ENCODE measurements at places on chromosomes 6 and 20.
A peak's percentile ranks its signal among the peaks of the same experiment; 100 is the strongest.

DNA sequence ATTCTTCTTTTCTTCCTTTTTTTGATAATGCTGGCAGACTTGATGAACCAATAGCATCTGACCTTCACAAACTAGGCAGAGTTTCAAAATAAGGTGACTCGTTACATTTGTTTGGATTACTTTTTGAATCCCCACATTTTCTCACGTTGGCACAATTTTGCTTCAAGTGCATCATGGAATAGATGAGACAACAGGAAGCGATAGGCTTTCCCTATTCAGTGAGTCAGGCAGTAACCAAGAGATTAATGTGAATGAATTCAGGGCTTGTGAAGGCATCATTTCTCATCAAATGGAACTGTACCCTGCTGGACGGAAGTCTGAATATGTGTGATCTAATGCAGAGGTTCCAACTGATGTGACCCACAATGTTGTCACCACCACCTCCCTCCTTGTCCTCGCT lies 10.7 kb downstream of the RFPL4B start:
- DNase-seq: no peak

DNA sequence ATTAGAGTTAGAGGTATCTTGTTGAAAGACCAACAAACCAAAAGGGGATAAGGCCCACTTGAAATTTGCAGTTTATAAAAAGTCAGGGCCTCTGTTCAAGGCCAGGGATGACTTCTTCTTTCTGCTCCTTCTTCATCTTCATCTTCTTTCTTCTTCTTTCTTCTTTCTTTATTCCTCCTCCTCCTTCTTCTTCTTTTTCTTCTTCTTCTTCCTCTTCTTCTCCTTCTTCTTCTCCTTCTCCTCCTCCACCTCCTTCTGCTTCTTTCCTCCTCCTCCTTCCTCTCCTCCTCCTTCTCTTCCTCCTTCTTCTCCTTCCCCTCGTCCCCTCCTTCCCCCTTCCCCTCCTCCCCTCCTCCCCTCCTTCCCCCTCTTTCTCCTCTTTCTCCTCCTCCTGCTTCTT lies 18.4 kb upstream of the ZNF292 start:
- DNase-seq: no peak

DNA sequence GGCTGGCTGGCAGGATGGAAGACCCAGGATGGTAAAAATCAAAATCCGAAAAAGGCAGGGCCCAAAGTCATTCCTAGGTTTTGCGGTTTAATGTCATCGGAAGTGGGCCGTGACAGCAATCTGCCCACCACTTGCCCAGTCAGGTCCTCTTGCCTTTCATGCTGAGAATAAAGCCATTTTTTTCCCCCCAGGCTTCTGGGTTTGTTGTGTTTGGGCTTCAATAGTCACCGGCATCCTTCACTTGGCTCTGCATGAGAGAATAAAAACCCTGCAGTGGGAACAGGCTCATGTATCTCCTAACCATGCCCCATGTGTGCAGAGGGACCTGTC lies 56.1 kb downstream of the MEP1A start:
- peak; percentile 65 for DNase-seq

DNA sequence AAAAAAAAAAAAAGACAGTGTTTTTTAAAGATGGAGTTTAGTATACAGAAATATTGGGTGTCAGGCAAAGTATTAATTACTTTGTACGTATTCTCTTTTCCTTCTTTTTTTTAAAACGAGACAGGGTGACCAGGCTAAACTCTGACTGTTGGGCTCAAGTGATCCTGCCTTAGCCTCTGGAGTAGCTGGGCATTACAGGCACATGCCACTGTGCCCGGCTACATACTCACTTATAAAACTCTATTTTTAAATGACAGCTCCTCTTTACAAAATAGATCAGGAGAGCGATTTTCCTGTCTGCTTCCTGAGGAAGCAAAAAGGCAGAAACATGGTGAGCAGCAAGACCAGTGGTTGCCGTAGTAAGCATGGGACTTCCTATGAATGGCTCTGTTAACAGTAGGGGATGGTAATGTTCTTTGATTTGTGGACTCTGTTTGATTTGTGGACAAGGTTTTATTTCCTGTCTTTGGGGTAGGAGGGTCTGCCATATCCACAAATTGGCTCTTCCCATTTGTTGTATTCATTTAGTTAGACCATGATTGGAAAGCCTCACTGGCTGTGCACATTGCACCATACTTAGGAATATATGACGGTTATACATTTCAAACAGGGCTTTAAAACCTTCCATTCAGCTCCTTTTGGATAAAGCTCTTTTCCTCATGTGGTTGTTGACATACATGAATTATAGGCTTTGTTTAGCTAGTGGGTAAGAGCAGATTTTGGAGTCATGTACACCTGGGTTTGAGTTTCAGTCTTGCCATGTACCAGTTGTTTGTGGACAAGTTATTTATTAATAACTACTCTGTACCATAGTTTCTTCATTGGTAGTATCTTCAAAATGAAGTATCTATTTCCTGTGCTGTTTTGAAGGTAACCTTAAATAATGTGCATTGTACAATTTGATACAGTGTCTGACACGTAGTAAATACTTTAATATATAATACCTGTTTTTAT lies 45.1 kb downstream of the PTPRA start:
- DNase-seq: no peak

DNA sequence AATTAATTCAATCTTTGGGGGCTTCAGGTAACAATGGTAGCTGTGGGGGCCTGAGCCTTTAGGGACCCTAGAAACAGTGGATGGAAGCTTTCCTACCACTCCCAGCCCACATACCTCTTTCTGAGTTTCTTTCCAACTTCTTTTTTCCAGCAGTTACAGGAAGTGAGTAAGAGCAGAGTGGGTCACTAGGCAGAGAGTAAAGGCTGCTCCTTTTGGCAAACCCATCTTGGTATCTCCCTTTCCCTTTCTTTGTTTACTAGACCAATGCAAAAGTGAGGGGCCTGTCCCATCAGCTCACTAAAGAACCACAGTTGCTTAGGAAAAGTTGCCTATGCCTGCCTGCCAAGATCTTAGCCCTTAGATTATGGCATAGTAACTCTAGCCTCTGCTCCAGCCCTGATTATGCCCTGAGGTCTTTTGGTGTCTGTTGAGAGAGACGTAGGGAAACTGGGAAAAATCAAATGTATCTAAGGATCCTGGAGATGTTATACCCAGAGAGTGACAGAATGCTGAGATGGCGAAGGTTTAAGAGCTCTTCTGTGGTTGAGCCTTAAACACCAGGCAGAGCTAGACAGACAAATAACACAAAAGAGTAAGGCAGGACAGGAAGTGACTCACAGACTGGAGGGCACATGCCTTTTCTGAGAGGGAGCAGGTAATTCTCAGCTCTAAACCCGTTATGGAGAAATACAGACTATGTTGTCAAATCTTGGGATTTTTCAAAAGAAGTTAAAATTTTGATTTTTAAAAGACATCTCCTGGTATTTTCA lies 31.3 kb downstream of the TRMT6 start:
- DNase-seq: peak; percentile 83

GRCh38 chr6:56148488-56149186 lies 98.7 kb downstream of the COL21A1 start:
- DNase-seq: peak; percentile 35

DNA sequence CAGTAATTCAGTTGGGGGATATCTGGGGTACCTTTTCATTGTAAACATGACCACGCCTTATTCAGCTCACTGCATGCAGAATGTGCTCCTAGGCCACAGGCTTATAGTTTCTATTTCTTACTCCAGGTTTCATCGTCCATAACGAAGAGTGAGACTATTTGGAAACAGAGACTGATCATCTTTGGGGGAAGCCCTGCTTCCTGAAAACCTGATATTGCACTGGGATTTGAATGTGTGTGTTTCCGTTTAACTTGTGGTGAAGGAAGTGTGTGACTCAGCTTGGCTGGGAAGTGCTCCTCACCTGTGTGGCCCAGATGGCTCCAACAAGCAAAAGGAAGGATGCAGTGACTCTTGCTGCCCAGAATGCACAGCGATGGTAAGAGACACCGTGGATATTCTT lies 19.6 kb upstream of the LTV1 start:
- DNase-seq: peak; percentile 26

- no peak for DNase-seq
These were observed 32.7 kb downstream of the ROS1 start for GRCh38 chr6:117393045-117393444.

DNA sequence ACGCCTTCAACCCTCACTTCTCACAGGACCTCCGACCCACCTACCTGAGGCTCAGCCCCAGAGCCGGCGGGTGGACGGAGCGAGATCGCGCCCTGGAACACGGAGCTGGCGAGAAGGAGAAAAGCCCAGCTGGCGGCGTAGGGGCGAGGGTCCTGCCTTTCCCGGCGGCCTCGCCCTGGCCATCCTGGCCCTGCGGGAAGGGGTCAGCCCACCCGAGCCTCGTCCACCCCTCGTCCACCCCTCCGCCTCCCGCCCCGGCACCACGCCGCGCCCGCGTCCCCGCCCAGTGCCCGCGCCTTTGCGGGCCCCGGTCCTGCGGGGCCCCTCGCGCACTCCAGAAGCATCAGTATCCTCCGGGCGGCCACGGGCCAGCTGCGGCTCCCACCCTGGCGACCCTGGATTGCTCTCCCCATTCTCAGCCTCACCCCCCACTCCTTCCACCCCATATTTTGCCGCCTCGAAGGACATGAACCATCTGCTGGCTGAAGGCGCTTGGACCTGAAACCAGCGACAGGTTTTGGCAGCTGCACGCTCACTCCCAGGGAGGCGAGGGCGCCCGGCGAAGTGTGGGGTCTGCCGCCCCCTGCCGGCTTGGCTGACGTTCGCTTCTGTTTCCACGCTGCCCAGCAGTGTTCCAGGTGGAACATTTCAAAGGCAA lies 65.1 kb downstream of the PLG start:
- DNase-seq: peak; percentile 85

GRCh38 chr20:37567671-37568588 lies 40.3 kb upstream of the BLCAP start:
- DNase-seq: peak; percentile 12

DNA sequence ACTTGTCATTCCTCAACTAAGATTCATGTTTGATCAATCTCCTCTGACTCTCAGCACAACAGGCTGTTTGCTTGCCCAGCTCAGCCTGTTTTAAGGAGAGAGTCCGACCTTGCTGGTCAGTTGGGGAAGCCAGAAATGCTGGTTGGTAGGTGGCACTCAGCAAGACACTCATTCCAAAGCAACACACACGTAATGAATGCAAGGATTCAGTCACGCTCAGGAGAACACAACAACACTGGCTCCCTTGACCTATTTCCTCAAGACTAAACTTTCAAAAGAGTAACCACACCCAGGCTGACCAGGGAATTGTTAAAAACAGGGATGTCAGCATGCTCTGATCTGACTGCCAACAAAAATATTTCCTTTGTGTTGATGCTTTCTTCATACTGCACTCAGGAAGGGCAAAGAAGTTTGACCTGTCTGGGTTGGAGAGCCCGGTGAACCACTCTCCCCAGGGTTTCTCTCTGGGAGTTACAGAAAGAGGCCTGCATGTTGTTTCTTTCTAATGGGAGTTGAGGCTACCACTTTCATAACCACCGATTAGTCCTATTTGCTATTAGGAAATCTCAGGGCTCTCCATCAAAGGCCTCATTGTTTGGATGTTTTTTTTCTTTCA lies 25.6 kb upstream of the PREP start:
- peak; percentile 47 for DNase-seq

- no peak for DNase-seq
These were observed 51.9 kb downstream of the BTBD9 start for GRCh38 chr6:38587766-38588362.

GRCh38 chr6:38703949-38704590 lies 1.1 kb upstream of the GLO1 start:
- DNase-seq: no peak

GRCh38 chr20:43853174-43853803 lies 61.4 kb upstream of the TOX2 start:
- DNase-seq: no peak

DNA sequence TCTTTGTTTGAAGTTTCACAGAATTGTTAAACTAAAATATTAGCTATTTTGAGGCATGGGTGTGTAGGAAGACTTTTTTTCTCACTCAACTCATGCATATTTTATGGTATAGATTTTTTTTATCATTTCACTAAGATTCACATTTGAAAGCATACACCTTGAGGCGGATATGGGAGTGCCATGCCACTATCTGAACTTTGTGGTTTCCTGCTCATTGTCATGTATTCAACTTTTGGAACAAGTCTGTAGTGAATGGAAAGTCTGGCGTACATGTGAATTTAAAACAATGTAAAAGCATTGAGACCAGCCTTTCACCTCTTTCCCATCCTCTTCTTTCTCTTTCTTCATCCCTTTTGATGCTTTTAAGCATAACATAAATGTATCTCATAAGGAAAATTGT lies 147.9 kb downstream of the TPBG start:
- DNase-seq: no peak

GRCh38 chr6:3382326-3383279 lies 74.2 kb downstream of the SLC22A23 start:
- DNase-seq: peak; percentile 78

DNA sequence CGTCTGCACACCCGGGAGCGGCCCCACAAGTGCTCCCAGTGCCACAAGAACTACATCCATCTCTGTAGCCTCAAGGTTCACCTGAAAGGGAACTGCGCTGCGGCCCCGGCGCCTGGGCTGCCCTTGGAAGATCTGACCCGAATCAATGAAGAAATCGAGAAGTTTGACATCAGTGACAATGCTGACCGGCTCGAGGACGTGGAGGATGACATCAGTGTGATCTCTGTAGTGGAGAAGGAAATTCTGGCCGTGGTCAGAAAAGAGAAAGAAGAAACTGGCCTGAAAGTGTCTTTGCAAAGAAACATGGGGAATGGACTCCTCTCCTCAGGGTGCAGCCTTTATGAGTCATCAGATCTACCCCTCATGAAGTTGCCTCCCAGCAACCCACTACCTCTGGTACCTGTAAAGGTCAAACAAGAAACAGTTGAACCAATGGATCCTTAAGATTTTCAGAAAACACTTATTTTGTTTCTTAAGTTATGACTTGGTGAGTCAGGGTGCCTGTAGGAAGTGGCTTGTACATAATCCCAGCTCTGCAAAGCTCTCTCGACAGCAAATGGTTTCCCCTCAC lies 21.0 kb downstream of the PRDM1 start:
- DNase-seq: no peak

DNA sequence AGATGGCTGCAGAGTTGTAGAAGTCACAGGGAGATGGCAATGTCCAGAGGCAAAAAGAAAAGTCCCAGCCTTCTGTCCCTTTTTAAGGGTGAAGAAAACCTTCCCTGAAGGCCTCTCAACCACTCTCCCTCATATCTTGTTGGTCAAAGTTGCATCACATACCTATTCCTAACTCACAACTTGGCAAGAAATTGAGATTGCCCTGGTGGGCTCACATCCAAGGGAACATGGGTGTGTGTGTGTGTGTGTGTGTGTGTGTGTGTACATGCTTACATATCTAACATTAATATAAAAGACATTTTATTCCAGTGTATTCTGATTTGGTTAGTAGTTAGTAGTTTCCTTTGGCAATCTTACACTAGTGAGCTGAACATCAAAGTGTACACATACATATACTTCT lies 144.3 kb upstream of the SALL4 start:
- no peak for DNase-seq

- DNase-seq: no peak
These were observed 151.8 kb upstream of the PLCB4 start for GRCh38 chr20:8917084-8917483.

- no peak for DNase-seq
These were observed 27.9 kb downstream of the EFCAB8 start for GRCh38 chr20:32886652-32887051.

GRCh38 chr20:12331236-12331635 lies 413.5 kb downstream of the BTBD3 start:
- DNase-seq: no peak
